Suppressor macrophage treated with lipopolysaccharide for 4 hours (primary cell): ENCODE measurements at places on chromosomes 16 and 17.
A peak's percentile ranks its signal among the peaks of the same experiment; 100 is the strongest.

DNA sequence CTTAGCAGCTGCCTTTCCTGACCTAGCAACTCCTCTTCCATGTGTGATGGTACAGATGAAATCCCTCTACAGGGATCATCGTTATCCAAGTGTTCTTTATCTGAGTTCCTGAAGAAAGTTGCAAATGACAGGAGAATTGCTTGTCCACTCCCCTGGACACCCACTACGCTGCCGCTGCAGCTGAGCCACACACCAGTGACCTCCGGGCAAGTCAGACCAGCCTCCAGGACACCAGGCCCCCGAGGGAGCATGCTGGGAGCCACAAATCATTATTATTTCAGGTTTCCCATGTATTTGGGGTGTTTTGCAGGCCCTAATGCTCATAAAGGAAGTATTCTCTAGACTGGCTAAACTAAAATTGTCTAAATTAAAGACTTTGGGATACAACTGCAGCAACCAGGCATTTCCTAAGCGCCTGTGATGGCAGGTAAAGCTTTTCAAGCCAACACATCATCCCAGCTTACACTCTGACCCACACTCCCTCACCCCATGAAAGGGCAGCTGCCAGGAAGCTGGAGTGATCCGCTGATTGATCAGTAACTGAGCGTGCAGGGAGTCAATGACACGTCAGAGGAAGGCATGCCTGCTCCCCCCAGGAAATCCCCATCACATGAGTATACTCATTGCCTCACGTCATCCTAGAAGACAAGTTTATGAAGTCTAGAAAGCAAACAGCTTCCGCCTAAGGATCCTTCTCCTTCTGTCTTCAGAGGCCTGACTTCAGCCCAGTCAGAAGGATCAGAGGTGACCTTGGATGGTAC, 14.4 kb downstream of the FA2H start:
- DNase-seq, result peak; percentile 58

- peak; percentile 30 for DNase-seq
These were observed 74.9 kb upstream of the HS3ST2 start for GRCh38 chr16:22739077-22739476.

GRCh38 chr17:76996741-76997694, 128.8 kb downstream of the MGAT5B start:
- DNase-seq, result no peak

DNA sequence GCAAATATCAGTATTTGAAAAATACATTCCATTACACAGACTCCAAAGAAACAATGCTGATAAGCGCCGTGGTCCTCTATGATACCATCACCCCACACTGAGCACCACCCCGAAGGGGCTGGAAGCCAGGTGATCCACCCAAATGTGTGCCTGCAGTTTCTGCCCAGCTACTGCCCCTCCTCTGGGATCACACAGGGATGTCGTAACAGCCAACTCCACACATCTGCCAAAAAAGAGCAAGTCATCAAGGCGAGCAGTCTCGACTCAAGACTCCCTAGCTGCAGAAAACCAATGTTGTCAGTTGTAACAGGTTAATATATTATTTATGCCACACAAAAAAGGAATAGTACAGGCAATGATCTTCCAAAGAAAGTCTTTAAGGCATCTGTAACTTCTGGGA, 21.0 kb downstream of the CYB5D2 start:
- no peak for DNase-seq

GRCh38 chr17:49874911-49875310, 27.0 kb upstream of the TAC4 start:
- DNase-seq, result no peak

GRCh38 chr17:39236450-39236927, 10.7 kb upstream of the STAC2 start:
- DNase-seq, result no peak

- DNase-seq, result no peak
These were observed 188.8 kb downstream of the PRKCA start for GRCh38 chr17:66491213-66491612.

- peak; percentile 60 for DNase-seq
These were observed 844 bp downstream of the TBKBP1 start for GRCh38 chr17:47694581-47695428.

DNA sequence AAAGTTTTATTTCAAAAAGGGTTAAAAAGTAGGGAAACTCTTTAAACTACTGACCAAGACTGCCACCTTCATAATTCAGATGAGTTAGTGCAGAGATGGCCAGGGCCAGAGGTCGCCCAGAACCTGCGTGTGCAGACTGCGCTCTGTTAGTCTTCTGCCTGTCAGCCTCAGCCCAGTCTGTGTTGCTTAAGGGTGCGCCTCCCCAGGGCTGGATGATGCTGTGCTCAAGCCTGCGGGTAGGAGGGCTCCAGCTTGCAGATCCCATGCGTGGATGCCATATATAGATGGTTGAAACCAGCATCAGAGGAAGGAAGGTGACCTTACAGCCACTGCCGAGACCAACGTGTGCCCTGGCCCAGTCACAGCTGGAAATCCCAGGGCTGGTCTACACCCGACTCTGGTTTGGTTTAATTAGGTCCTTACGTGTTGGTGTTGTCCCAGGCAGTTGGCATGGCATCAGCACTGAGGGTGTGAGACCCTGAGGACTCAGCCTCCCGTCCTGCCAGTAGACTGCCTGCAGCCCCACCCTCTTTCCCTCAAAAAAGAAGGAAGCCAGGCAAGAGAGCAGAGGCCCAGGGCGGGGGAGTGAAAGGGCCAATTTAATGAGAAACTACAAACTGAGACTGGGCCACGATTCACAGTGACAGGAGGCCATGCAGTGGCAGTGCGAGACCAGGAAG, 27.7 kb downstream of the CDIP1 start:
- DNase-seq, result peak; percentile 39

DNA sequence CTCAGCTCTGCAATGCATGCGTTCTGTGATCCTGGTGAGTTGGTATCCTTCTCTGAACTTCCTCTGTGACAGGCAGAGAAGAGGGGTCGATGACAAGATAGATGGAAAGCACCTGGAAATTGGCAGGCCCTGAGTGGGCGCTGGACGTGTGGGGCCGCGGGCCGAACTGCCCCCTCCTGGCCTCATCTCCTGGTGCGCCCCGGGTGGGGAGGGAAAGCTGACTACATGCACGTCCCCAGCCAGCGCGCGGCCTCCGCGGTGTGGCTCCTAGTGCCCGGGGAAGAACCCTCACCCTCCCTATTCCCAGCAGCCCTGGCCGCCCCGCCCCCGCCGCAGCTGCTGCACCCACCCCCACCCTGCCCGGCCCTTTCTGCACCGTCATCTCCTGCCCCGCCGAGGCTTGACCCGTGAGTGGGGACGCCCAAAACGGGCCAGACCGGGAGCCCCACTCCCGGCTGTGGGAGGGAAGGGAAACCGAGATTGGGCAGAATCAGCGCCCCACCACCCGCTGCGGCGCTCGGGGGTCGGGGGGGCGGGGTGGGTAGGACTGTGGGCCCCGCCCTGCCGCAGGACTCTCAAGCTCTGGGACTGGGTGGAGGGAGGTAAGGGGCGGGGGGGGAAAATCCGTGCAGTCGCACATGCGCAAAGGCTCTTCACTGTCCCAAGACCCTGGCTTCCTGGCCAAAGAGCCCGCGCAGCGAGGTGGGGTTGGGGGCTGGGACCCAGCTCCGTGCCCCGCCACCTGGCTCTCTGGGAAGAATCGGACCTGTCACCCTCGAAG, at the start of gene NOL3:
NOL3 (plus strand) TSS at position 371 of the 781 bp plus-strand sequence.
- peak; percentile 94 for DNase-seq
